NCI-H2081 treated with DMSO at 0.1 percent for 48 hours (cell line): ENCODE measurements at places on chromosomes 2 and 18.

GRCh38 chr2:176067589-176068418 lies 16.0 kb downstream of the EVX2 start:
- DNase-seq, result no peak

- DNase-seq, result no peak
These were observed 566.5 kb downstream of the DCDC2C start for GRCh38 chr2:4269885-4270284.

DNA sequence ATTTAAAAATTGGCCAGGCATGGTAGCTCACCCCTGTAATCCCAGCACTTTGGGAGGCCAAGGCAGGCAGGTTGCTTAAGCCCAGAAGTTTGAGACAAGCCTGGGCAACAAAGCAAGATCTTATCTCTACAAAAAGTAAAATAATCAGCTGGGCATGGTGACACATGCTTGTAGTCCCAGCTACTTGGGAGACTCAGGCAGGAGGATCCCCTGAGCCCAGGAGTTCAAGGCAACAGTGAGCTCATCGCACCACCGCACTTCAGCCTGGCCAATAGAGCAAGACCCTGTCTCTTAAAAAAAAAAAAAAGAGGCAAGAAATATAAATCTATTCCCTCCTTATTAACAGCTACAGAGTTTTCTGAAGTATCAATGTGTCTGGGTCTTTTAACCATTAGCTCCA lies 51.9 kb downstream of the ESCO1 start:
- no peak for DNase-seq

DNA sequence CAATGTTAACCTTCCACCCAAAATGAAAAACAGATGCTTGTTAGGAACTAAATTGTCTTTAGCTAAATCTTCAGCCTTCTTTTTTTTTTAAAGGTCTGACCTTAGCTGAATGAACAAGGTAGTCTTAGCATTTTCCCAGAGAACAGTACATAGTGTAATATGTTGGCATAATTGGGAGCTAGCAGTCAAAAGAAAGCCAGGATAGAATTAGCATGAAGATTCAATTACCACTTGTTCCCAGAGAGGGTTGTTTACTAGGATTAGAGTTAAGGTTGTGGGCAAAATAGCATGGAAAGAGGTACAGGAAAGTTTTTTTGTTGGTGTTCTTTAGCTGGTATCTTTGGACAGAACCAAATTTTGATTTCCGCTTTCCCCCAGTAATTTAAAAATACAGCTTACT lies 6.9 kb downstream of the CDH20 start:
- DNase-seq, result no peak

- DNase-seq, result no peak
These were observed 213.2 kb downstream of the MYT1L start for GRCh38 chr2:2117923-2118322.

DNA sequence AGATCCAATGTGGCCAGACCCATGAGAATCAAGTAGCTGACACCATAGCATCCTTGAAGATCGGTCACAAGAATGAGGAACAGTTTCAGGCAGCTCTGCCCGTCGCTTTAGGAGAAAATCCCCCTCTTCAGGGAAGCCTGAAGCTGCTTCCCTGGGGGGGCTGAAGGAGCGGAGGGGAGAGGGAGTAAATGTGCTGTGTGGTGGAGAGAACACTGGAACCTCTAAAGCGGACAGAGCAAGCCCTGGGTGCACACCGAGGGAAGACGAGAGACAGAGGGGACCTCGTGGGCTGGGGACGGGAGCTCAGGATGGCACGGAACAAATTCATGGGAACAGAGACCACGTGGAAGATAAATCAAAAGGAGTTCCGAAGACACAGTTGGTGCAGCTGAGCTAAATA lies 154.3 kb downstream of the NDUFA10 start:
- DNase-seq, result no peak

DNA sequence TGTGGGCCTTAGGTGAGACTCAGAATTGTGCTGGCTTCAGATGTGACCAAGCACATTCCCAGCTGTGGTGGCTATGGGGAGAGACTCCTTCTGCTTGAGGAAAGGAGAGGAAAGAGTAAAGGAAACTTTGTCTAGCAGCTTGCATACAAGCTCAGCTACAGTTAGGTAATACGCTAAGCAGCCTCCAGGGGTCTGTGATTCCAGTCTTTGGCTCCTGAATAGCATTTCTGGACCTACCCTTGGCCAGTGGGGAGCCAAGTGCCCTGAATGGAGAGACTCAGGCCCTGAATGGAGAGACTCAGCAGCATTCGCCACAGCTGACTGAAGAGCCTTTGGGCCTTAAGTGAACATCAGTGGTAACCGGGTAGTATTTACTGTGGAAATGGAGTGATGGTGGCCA lies 227.4 kb upstream of the CDH7 start:
- no peak for DNase-seq

GRCh38 chr2:205539603-205540002 lies 142.7 kb upstream of the NRP2 start:
- DNase-seq, result no peak

DNA sequence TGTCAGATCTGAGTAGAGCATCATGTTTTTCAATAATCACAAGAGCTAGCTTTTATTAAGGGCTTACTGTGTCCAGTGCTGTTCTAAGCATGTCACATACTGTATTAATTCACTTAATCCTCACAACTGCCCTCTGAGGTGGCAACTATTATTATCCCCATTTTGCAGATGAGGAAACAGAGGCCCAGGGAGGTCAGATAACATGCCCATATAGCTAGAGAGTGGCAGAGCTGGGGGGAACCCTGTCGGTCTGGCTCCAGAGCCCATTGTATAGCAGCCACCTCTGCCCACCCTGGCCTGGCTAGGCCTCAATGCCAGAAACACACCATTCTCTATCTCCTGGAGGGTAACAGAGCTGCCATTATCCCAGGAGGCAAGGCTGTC lies 113.2 kb downstream of the B3GNT2 start:
- DNase-seq, result no peak

DNA sequence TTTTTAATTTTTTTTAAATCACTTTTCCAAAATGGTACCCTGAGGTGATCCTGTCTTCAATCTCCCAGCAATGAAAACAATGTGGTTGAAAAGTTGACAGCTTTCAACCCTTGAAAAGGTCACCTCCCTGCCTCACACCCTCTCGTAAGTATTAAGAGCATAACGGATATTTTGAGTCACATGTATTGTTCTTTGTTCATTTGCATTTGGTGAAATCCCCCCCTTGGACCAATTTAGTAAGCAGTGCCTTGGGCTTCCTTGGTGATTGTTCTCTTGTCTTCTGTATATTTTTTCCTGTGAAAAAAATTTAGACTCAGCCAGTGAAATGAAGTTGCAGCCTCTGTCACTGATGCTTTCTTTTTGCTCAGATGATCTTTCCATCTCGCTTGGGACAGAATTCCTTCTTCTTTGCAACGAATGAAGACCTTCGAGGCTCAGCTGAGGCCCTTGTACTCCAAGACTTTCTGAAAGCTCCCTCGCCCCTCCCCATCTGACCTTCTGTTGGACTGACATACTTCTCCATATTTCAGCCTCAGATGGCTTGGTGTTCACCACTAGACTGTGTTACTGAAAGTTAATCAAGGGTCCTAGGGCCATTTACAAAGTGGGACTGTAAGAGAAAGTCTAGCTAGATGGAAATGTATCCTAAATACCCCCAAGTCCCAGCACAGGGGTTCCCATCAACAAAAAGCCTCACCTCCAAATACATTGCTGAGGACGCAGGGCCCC lies 158.4 kb downstream of the BCL2 start:
- DNase-seq, result no peak

DNA sequence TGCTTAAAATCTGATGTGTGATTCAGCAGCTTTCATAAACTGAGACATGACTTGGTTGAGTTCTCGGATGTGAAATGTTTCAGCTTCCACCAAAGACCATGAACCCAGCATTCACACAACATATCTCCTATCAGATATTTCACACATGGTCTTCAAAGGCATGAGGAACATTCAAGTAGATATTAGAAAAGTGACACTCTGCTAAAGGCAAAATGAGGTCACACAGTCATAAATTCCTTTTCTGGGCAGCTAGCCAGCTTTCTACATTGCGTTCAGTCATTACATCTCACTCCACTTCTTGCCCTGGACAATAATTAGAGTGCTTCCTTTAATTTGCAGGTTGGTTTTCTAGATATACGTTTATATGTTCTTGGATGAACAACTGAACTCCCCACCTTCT lies 96.7 kb downstream of the GAREM1 start:
- DNase-seq, result no peak

DNA sequence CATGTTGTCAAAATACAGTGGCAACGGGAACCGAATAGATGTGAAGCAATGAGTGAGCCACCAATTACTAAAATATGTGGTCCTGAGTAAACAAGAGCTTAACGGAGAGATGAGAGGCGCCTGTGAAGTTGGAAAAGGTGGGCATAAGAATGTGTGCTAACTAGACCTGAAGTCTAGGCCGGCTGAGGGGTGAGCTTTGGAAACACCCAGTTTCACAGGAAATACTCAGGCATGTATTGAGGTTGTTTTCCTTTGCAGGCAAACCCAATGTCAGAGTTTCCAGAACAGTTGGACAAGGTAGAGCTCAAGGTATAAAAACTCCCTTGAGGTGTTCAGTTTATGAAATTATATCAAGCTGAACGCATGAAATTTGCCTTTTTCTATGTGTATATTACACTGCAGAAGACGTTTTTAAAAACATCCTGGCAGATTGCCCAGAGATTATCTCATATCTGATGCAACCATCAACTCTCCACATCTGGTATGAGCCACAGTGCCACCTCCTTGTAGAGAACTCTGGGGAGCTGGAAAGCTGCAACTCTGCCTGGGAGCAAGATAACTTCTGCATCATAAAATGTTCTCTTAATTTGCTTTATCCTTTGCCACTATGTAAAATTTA lies 3.9 kb upstream of the WDSUB1 start:
- DNase-seq, result no peak

DNA sequence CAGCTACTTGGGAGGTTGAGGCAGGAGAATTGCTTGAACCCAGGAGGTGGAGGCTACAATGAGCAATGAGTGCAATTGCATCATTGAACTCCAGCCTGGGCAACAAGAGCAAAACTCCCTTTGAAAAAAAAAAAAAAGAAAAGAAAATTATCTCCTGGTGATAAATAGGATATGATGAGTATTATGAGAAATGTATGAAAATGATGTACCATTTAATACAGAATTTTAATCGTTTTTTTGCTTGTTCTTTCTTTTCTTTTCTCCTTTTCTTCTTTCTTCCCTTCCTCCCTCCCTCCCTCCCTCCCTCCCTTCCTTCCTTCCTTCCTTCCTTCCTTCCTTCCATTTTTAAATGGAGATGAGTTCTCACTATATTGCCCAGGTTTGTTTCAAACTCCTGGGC lies 40.4 kb downstream of the TTC27 start:
- DNase-seq, result no peak

DNA sequence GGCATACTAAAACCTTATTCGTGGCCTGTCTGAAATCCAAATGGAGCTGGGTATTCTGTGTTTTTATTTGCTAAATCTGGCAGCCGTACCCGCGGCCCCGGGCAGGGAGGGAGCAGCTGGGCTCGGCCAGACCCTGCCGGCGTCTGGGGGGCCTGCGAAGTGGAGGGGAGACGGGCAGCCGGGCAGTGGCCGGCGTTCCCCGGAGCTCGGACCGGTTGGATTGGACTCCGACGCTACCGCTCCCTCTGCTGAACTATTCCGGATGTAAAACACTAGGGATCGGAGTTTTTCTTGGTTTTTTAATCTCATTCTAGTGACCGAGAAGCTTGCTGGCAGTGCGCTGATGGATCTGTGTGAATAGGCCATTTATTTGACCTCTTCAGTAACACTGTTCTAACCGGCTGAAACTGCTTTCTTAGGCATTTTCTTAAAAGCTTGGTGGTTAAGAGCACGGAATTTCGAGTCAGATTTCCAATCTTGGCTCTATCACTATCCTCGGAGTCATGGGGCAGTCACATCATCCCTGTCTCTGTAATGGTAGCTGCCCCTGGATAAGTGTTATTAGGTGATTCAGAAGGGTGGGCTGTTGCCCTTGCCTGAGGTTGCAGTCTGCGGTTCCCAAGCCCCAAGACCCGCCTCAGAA lies 694 bp downstream of the UNC50 start:
- no peak for DNase-seq

DNA sequence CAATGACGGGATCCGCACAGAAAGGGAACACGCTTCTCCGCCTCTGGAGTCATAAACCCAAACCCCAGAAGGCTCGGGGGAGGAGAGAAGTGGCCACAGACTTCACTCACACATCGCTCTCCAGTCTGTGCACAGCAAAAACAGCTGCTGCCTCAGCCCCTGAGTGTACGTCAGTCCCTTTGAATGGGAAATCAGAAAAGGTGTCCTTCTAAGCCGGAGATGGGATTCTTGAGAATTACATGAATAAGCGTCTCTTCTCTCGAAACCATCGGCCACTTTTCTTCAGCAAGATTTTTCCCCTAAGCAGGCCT lies 78.3 kb downstream of the PDCL3 start:
- no peak for DNase-seq

DNA sequence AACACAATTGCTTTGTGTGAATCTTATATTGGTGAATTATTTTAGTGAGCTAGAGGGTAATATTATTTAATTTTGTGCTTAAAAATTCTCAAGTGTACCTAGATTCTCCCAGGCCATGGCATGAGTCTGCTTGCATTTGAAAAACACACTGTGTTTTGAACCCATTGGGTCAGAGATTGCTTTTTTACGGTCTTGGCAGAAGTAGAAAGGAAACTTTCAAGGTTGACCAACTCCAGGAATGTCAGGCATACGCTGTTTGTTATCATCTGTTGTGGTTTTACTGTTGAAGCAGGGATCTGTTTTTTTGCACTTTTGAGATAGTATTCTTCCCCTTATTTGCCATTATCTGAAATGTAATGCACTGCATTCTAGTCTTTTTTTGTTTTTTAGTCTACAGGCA lies 377.4 kb downstream of the RPRM start:
- no peak for DNase-seq

GRCh38 chr2:20400787-20401488 lies 45.9 kb upstream of the RHOB start:
- DNase-seq, result no peak

GRCh38 chr2:71332435-71332796 lies 834 bp downstream of the ZNF638 start:
- no peak for DNase-seq

GRCh38 chr18:75067996-75068645 lies 140.8 kb downstream of the PTGR3 start:
- DNase-seq, result no peak

DNA sequence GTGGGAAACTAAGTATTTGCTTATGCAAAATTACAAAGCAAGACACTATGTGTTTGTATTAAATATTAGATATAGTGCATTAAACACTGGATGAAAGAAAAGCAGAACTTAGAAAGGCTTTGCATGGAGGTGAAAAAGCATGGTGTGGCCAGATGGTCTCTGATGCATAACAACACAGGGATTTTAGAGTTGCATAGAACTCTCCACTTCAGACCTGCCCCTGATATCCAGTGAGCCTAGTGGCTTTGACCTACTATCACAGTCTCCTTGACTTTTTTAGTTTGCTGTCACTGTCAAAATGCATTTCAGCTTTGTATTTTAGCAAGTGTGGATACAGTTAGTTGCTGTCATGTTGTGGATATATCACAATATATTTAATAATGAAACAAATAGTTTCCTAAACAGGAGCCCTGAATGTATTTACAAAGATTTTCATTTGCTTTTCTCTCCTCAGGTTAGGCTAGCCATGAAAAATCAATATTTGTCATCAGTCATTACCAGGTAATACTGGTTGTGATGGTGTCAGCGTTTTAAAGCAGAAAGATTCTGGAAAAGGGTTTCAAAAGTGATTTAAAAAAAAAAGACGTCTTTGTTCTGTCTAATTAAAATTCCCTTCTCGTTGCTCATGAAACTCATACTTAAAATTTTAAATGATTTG lies 5.2 kb downstream of the CSRNP3 start:
- DNase-seq, result no peak

GRCh38 chr2:237752761-237753165 lies 45.8 kb upstream of the RBM44 start:
- no peak for DNase-seq

GRCh38 chr2:208573569-208573968 lies 167.0 kb downstream of the PTH2R start:
- DNase-seq, result no peak
